ENCODE measurements at places on chromosomes 6 and 20.

- DNase-seq: no peak
Measured at GRCh38 chr6:170062209-170062914, 228.5 kb downstream of the DLL1 start.

- DNase-seq: no peak
Measured at GRCh38 chr20:53069132-53069531, 97.0 kb downstream of the TSHZ2 start.

DNA sequence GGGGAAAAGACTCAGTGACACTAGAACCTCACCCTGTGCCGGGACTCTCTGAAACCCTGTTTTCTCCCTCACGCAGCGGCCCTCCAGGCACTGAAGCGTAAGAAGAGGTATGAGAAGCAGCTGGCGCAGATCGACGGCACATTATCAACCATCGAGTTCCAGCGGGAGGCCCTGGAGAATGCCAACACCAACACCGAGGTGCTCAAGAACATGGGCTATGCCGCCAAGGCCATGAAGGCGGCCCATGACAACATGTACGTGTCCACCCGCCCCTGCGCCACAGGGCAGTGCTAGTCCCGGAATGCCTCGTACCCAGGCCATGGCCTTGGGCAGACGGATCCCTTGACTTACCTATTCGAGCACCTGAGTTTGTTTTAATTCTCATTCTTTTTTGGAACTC is 37.2 kb downstream of the CHMP4B start:
- DNase-seq: no peak

GRCh38 chr6:13139119-13139518 is 189.2 kb downstream of the TBC1D7 start:
- no peak for DNase-seq

Data from HL-60 (cell line).